ENCODE measurements at places on chromosomes 1 and 21.
A peak's percentile ranks its signal among the peaks of the same experiment; 100 is the strongest.

DNA sequence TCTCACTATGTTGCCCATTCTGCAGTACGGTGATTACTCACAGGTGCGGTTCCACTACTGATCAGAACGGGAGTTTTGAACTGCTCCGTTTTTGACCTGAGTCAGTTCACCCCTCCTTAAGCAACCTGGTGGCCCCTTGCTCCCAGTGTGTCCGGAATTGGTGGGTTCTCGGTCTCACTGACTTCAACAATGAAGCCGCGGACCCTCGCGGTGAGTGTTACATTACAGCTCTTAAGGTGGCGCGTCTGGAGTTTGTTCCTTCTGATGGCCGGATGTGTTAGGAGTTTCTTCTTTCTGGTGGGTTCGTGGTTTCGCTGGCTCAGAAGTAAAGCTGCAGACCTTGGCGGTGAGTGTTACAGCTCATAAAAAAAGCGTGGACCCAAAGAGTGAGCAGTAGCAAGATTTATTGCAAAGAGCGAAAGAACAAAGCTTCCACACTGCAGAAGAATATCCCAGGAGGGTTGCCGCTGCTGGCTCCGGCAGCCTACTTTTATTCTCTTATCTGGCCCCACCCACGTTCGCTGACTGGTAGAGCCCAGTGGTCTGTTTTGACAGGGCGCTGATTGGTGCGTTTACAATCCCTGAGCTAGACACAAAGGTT is 17.6 kb upstream of the PARP1 start:
- peak; percentile 13 for DNase-seq

GRCh38 chr1:112335351-112335750 is 60.7 kb upstream of the CTTNBP2NL start:
- DNase-seq: no peak

GRCh38 chr1:53763911-53764310 is 24.9 kb upstream of the GLIS1 start:
- no peak for DNase-seq

DNA sequence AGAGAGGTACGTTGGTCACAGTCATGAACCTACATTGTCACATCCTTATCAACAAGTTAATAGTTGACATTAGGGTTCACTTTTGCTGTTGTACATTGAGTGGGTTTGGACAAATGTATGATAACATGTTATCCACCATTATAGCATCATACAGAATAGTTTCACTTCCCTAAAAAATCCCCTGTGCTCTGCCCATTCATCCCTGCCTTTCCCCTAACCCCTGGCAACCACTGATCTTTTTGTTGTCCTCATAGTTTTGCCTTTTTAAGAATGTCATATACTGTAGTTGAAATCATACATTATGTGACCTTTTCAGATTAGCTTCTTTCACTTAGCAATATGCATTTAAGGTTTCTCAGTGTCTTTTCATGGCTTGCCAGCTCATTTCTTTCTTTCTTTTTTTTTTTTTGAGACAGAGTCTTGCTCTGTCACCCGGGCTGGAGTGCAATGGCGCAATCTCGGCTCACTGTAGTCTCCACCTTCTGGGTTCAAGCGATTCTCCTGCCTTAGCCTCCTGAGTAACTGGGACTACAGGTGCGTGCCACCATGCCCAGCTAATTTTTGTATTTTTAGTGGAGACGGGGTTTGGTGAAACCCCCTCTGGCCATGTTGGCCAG is 50.6 kb downstream of the UCK2 start:
- DNase-seq: no peak

DNA sequence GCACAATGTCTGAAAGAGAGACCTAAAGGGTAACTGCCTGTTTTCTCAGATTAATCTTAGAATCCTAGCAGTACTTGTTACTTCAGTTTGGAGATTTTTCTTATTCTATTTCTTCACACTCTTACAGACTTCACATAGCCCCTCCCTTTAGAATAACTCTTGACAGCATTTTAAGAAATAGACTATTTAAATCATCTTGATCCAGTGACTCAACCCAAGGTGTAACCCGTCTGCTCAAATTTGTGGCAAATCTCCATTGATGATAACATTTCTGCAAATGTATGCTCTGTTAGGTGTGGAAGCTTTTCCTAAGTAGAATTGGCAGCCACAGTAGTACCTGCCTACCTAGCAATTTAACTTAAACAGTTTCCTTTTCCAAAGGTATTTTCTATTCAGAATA is 391.2 kb downstream of the DISC1 start:
- no peak for DNase-seq

- DNase-seq: peak; percentile 28
Measured at GRCh38 chr1:42844592-42845140, 1.7 kb upstream of the ZNF691 start.

- no peak for DNase-seq
Measured at GRCh38 chr1:215287362-215287761, 204.8 kb downstream of the KCNK2 start.

DNA sequence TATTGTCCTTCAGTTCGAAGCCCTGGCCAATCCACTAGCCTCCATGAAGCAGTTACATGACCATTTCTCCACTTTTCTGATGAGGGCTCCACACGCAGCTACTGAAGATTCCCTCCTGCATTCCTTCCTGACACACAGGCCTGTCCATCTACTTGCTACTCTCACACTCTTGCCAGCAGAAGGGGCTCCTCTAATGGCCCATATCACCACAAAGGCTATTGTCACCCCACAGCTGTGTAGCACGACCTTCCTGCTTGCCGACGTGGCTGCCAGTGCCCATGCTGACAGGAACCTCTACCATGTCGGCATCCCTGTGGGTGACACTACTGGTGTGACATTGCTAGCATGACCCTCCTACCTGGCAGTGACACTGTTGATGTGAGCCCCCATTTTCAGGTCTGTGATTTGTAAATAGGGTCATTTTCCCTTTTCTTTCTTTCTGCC is 1528.6 kb upstream of the TPTE start:
- DNase-seq: peak; percentile 41

DNA sequence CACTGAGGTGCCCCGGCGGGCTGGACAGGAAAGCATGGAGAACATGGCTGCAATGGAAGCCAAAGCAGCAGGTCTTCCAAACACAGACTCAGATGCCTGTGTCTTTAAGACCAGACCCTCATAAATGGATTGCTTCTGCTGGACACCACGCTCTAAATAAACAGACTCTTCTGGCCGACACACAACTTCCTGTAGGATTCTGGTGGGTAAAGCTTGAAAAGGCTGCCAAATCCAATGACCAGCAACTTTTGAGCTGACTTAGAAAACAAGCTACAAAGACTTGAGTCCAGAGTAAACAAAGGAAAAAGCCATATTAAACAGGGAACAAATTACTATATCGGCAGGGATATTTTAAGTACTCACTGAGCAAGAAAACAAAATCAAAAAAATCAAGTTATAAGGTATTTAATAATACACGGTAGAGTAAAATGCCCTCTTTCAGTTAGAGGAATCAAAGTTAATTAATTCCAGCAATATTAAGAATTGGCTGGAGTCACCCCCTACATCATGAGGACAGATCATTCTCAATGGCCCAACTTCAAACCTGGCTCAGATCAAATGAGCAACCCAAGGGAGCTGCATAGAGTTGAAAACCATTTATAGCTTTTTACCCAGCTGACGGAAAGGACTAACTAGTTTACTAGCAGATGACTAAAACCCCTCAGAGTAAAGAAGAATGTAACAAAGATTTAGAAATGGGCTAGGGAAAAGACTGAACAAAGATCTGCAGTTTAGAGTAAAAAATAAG is 102.4 kb downstream of the TGFBR3 start:
- no peak for DNase-seq

DNA sequence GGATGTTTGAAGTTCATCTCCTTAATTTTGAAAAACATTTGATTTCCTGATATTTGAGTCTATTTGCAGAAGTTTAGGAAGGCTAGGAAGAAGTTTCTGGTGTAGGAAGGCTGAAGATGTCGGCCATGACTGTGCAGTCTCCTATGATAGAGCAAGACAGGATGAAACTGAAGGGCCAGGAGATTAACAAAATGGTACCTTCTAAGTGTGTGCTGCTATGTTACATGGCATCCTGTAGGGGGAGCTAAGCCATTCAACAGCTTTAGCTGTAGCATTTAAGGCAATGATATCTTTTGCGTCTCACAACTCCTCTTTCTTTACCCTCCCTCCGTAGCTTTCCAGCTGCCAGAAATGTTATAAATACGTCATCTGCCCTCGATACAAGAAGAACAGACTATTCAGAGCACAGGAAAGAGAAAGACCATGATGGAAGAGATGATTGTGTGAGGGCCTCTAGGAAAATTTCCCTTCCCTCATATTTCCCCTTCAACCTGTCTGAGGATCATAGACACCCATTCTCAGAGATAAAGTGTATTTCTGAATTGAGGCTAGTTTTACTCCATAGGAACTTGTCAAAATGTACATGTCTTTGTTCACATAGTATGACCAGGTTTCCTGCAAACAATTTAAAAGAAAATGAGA is 61.1 kb downstream of the XCL1 start:
- DNase-seq: peak; percentile 57

Data from hematopoietic multipotent progenitor cell treated with erythropoietin and hydrocortisone succinate and interleukin-3 and kit ligand, for 8 days (in vitro differentiated cells).